Activated CD4-positive, alpha-beta memory T cell treated with anti-CD3 and anti-CD28 coated beads, Interleukin-2, amount 10 ng/mL, durations not matched to agents 7 days and 5 days (primary cell): ENCODE measurements at places on chromosomes 4 and X.

- H3K27ac ChIP-seq = no peak overlapping the region
- DNase-seq = no peak
- no peak overlapping the region for H3K4me3 ChIP-seq
- H3K4me1 ChIP-seq = peaks cover 71% of the 10 kb centered on the region
- H3K36me3 ChIP-seq = peaks cover 82% of the 10 kb centered on the region
Observed at GRCh38 chr4:184641022-184641421, 8.2 kb downstream of the CASP3 start.

DNA sequence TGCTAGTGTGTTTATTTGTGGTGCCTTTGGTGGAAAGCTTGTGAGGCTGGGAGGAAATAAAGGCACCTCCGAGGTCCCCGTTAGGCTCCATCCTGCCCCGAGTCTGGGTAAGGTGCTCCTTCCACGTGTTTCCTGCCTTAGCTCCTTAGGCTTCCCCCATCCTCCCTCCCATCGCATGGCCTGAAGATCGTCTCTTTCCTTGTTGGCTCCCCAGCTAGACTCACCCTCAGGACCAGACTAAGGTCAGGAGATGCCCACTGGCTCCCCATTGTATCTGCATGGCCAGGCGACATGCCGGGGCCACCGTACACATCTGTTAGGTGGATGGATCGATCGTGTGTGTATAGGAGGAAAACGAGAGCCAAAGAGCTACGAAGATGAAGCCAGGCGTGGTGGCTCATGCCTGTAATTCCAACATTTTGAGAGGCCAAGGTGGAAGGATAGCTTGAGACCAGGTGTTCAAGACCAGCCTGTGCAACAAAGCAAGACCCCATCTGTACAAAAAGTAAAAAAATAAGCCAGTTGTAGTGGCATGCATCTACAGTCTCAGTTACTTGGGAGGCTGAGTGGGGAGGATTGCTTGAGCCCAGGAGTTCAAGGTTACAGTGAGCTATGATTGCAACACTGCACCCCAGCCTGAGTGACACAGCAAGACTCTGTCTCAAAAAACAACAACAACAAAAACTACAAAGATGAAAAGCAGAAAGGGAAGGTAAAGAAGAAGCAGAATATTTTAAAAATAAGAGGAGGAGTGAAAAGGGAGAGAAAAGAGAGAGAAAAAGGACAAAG lies 53.7 kb downstream of the SEPSECS start:
- H3K4me3 ChIP-seq = no peak overlapping the region
- peaks cover 2% of the 10 kb centered on the region for H3K27me3 ChIP-seq
- H3K4me1 ChIP-seq = no peaks in the 10 kb centered on the region

GRCh38 chr4:182644683-182645050 lies 272.5 kb downstream of the DCTD start:
- no peak for DNase-seq
- H3K4me1 ChIP-seq = no peaks in the 10 kb centered on the region
- H3K36me3 ChIP-seq = no peaks in the 10 kb centered on the region
- no peaks in the 10 kb centered on the region for H3K27me3 ChIP-seq
- no peak overlapping the region for H3K27ac ChIP-seq

DNA sequence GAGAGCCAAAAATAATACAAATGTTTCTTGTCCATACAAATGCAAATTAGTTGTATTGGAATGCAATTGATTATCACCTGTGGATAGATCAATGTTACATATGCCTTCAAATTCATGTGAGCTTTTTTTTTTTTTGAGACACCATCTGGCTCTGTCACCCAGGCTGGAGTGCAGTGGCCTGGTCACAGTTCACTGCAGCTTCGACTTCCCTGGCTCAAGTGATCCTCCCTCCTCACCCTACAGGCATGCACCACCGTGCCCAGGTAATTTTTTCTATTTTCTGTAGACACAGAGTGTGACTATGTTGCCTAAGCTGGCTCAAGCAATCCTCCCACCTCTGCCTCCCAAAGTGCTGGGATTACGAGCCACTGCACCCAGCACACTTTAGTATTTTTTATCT lies 38.6 kb upstream of the TMEM184C start:
- H3K27ac ChIP-seq = no peak overlapping the region
- peaks cover 2% of the 10 kb centered on the region for H3K4me1 ChIP-seq
- no peak overlapping the region for H3K4me3 ChIP-seq
- no peak for DNase-seq
- peaks cover 3% of the 10 kb centered on the region for H3K27me3 ChIP-seq
- H3K36me3 ChIP-seq = no peaks in the 10 kb centered on the region

DNA sequence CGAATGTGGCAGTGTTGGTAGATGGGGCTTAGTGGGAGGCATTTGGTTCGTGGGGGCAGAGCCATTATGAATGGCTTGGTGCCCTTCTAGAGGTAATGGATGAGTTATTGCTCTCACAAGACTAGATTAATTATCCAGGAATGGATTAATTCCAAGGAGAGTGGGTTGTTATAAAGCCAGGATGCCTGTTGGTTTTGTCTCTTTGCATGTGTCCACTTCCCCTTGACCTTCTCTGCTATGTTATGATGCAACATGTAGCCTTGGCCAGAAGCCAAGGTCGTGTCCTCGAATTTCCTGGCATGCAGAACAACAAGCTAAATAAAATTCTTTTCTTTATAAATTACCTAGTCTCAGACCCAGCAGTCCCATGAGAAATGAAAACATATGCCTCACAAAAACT lies 111.2 kb upstream of the PLS3 start:
- H3K27ac ChIP-seq = no peak overlapping the region
- no peaks in the 10 kb centered on the region for H3K27me3 ChIP-seq
- no peak overlapping the region for H3K4me3 ChIP-seq
- no peaks in the 10 kb centered on the region for H3K4me1 ChIP-seq

DNA sequence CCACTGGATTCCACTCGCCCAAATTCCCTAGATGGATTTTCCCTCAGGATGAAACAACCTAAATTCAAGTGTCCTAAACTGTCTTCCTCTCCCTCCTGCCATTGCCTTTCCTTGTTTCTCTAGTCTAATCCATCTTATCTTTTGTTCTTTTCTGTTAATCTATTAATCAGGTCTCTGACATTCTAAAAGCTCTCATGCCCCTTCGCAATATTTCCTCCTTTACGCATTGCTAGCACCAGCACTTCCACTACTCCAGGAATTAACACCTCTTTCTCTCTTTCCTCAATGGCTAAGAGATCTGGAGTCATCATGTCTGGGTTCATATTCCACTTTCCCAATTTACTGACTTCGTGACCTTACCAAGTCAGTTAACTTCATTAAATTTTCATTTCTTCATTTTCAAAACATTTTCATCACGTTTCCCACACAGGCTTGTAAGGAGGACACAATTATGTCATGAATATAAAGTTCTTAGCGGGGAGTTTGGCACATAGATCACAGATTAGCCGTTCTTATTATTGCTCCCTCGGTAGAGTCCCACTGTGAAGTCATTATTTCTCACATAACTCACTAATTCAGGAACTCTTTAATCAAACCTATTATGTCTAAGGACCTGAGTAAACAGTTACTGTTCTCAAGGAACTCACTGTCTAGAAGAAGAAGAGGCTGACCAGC lies 45.3 kb downstream of the FAT4 start:
- no peak overlapping the region for H3K27ac ChIP-seq
- H3K27me3 ChIP-seq = no peaks in the 10 kb centered on the region
- H3K4me3 ChIP-seq = no peak overlapping the region
- no peaks in the 10 kb centered on the region for H3K36me3 ChIP-seq
- no peaks in the 10 kb centered on the region for H3K4me1 ChIP-seq
- no peak for DNase-seq

DNA sequence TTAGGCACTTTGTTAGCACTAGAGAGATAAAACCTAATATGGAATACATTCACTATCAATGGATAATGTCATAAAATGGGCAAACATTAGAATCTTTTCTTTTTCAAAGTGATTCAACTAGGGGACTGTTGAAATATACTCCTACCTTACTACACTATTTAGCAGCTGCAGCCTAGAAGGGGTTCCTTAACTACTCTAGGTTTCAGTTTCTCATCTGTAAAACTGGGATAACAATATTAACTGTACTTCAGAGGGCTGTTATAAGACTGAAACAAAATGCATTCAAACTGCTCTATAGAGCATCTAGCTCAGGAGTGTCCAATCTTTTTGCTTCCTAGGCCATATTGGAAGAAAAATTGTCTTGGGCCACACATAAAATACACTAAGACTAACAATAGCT lies 147.4 kb downstream of the CDS1 start:
- H3K36me3 ChIP-seq = no peaks in the 10 kb centered on the region
- no peak overlapping the region for H3K4me3 ChIP-seq
- no peak for DNase-seq
- no peaks in the 10 kb centered on the region for H3K27me3 ChIP-seq
- no peak overlapping the region for H3K27ac ChIP-seq
